ENCODE measurements at places on chromosomes 1 and 21.

- no peak for DNase-seq
Observed at GRCh38 chr1:74426208-74426937, 86.0 kb downstream of the LRRC53 start.

GRCh38 chr1:181296180-181296579, 187.1 kb upstream of the CACNA1E start:
- no peak for DNase-seq

DNA sequence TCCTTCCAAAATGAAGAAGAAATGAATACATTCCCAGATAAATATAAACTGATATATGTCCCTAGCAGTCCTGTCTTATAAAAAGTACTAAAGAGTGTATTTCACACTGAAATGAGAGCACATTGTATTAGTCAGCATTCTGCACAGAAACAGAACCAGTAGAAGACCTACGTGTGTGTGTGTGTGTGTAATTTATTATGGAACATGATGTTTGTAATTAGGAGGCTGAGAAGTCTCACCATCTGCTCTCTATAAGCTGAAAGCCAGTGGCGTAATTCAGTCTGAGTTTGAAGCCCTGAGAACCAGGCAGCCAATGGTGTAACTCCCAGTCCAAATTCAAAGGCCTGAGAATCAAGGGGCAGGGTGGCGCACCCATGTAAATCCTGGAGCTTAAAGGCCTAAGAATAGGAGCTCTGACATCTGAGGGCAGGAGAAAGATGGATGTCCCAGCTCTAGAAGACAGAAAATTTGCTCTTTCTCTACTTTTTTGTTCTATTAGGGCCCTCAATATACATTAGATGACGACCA, 146.5 kb upstream of the LYPLAL1 start:
- no peak for DNase-seq

DNA sequence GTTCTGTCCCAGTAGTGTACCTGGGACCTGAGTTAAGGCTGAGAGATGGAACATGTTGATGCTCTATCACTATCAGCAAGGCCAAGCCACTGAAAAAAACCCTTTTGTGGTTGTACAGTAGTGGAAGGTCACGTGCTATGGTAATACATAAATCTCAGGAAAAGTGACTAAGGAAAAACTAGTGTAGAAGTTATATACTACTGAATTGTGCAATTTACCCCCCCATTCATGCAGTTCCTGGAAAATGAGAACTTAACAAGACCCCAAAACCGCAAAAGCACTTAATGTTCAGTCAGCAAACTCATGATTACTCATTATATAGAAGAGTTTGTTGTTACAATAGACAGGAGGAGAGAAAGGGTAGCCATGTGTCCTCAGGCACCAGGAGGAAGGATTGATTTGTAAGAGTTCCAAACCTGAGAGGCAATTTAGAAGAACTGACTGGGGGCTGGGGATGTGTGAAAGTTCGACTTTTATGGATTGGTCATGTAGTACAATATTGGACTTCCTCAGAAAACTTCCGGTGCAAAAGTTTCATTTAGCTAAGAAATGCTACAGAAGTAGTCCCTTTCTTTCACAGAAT, 91.6 kb downstream of the RGL1 start:
- DNase-seq = no peak

DNA sequence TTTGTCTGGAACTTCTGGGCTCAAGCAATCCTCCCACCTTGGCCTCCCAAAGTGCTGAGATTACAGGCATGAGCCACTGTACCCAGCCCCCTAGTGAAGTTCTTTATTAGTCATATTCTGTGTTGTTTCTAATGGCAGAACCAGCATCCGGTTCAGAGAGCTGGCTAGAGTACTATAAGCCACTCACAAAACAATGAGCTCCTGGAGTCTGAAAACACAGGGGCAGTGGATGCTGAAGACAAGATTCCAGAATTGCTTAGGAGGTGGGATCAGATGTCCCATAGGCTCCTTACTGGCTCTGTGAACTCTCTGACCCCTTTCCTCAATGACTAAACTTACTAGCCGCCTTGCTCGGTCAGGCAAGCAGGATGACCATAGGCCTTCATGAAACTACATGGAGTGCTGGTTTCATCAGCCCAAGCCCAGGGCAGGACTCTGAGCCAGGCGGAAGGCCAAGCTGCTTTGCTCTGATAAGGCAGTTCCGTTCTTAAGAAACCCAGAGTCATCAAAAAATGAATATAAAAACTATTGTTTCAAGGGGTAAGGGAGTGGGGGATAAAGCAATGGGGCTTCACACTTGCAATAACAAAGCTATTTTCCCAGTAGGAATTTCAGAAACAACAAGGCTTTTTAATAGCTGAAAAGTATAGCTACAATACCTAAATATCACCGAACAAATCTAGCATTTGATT, 8.1 kb downstream of the MTHFR start:
- DNase-seq = no peak

GRCh38 chr21:41366522-41367151, 4.8 kb downstream of the MX2 start:
- no peak for DNase-seq

GRCh38 chr1:111603979-111604378, 15.6 kb upstream of the RAP1A start:
- no peak for DNase-seq

DNA sequence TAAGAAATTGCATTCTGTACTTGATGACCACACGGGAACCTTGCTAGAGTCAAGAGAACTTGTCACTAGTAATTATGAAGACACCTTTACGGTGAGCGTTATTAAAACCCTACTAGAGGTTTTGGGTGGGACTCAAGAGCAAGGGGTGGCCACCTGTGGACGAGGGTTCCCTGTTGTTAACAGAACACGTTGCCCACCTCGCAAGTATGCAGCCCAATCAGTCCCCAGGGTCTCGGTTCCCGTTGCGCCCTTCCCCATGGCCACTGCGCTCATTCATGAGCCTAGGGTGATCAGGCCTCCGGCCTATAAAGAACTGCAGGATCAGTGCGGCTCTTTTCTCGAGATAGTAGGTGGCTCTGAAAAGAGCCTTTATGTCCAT, 30.2 kb upstream of the RNF187 start:
- DNase-seq = peak; percentile 67

- DNase-seq = peak; percentile 80
Observed at GRCh38 chr1:227947676-227948492, at the start of gene WNT9A. Gene WNT9A, minus strand, starts transcription at chr1:227947932. Its CDS starts 45 bp downstream, at chr1:227947887.

DNA sequence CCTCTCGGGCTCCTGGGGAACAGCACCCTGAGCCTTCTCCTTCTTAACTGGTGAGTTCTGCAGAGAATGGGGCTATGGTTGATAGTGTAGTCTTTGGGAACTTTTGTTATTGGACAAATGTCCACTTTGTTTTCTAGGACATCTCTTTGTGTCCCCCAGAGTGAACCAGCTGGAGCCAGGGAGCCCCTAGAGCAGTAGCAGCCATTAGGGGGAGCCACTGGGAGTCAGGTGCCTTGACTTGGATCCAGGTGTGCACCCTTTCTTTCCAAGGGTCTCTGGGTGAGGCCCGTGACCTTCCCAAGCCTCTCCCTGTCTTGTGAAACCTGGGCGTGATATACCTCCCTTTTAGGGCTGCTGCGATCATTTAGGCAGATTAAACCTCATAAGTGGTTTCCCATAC, 36.9 kb downstream of the ABCG1 start:
- no peak for DNase-seq

DNA sequence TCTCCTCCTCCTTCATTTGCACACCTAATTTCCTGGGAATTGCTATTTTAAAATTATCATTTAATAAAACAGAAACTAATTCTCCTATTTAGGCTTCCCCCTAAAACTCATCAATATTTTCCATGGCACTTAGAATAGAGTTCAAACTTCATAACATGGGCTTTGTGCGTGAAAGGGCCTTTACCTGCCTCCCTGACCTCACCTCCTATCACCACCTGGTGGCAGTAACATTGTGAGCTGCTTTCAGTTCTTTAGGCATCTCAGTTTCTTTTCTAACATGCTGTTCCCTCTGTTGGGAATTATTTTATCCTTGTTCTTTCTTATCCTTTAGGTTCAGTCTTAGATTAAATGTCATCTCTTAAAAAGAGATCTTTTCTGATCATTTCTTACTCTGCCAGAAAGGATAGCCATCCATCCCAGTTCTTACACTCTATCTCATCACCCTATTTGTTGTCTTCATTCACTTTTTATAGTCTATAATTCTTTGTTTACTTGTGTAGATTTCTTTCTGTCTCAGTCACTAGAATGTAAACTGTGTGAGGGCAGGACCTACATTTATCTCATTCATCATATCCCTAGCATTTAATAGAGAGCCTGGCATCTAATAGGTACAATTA, 133.8 kb upstream of the KIAA1614 start:
- DNase-seq = no peak

DNA sequence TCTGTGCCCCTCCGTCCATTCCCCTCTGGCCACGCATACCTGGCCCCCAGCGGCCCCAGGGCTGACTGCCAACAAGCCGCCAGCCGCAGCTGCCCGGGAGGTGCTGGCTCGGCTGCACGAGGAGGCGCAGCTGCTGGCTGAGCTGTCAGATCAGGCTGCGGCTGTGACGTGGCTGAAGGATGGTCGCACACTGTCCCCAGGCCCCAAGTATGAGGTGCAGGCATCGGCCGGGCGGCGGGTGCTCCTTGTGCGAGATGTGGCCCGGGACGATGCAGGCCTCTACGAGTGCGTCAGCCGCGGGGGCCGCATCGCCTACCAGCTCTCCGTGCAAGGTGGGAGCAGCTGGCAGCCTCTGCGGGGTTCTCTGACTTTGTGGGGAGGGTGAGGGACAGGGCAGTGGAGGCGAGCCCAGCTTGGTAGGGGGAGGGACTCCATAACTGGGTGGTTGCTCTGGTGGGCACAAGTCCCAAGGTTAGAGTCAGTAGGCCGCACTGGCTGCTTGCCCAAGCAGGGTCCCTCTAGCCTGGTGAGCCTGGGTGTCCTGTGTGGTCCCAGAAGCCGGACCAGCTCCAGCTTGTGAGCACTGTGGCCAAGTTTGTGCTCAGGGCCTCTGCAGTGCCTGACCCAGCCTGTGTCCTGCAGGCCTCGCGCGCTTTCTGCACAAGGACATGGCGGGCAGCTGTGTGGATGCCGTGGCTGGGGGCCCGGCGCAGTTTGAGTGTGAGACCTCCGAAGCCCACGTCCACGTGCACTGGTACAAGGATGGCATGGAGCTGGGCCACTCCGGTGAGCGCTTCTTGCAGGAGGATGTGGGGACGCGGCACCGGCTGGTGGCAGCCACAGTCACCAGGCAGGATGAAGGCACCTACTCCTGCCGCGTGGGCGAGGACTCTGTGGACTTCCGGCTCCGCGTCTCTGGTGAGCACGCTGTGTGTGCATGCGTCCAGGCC, 8.8 kb downstream of the OBSCN start:
- no peak for DNase-seq

DNA sequence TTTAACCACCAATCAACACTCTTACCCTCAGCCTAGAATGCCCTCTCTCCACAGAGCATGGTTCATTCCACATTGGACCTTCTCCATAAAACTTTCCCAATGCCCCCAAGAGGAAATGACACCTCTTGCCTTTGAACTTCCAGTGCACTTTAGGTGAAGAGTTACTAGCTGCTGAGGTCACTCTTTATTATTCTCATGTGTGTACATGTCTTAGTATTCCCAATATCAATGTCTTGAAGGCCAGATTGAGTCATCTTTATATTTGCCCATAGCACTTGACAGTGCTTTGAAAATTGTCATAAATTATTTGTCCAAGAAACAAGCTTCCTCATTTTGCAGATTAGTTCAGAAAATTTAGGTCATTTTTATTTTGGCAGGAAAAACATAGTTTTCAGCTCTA, 8.1 kb upstream of the DNASE2B start:
- no peak for DNase-seq

- DNase-seq = no peak
Observed at GRCh38 chr1:187396929-187397796, 568.4 kb downstream of the PLA2G4A start.

All from NCI-H2081 (cell line).